ENCODE measurements at places on chromosomes 7 and 10.
A peak's percentile ranks its signal among the peaks of the same experiment; 100 is the strongest.

DNA sequence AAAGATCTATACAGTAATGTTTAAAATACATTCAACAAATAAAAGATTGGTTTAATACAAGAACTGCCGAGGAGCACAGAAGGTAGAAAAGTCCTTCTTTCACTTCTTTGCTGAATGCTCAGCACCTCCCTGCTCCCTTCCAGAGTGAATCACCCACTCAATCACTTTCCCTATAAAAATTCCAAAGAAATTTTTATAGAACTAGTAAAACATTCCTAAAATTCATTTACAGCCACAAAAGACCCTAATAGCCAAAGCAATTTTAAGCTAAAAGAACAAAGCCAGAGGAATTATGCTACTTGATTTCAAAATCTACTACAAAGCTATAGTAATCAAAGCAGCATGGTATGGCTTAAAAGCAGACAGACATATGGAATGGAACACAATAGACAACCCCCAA, 320.9 kb downstream of the PCLO start:
- DNase-seq, result peak; percentile 4

DNA sequence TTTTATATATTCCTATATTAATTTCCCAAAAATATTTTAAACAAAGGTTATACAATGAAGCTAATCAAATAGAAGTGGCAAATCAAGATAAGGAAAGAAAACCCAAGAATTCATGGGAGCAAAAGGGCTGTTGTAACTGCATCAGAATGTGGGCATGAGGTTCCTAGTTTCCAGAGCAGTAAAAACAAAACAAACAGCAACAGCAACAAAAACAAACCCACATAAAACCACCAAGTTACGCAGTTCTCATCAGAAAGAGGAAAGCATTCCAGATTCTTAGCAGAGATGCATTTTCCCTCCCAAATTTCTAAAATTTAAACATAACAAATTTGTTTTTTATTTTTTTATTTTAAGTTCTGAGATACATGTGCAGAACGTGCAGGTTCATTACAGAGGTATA, 34.8 kb upstream of the MSMB start:
- no peak for DNase-seq

- no peak for DNase-seq
Measured at GRCh38 chr10:113153493-113154102, 203.6 kb downstream of the TCF7L2 start.

- no peak for DNase-seq
Measured at GRCh38 chr7:29140873-29141468, 5.4 kb downstream of the CPVL start.

DNA sequence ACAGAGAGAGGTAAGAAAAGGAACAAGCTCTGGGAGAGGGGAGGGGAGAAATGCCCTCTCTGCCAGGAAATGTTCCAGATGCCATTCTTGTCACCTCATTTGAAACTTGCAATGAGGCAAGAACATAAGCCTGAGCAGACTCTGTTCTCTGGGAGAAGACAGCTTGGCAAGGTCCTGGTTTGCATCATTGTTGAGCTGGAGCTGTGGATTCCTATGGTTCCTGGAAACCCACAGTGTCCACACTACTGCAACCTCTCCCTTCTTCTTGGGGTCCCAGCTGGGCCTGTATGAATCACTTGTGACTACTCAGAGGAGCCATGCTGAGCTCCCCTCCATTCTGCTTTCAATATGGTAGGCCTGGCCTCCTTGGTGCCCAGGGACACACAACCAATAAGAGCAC, 60.8 kb upstream of the HECTD2 start:
- DNase-seq, result peak; percentile 83

- no peak for DNase-seq
Measured at GRCh38 chr10:61108915-61109314, 164.9 kb upstream of the RHOBTB1 start.

GRCh38 chr10:104233817-104234216, 1.7 kb upstream of the CFAP43 start:
- DNase-seq, result no peak

DNA sequence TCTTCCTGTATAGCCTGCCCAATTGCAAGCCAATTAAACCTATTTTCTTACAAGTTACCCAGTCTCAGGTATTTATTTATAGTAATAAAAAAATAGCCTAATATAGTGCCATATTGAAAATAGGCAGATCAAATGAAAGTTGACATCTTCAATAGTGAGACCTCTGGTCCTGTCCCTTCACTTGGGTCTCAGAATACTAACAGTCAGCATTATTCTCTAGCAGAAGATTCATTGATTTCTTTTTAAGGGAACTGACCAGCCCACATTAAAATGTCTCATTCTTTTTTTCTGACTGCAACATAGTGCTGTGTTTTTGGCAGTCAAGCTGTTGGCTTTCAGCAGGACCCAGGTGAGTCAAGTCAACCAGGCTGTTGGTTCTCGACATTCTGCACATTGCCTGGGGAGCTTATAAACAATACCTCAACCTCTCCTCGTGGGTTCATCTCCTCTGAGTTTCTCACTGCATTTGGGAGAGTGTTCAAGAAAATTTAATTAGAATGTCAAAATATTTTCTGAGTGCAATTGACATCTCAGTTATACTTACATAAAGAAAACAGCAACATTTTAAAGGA, 109.8 kb downstream of the MKX start:
- DNase-seq, result no peak

GRCh38 chr7:55475855-55476803, 96.2 kb downstream of the VOPP1 start:
- DNase-seq, result peak; percentile 52

DNA sequence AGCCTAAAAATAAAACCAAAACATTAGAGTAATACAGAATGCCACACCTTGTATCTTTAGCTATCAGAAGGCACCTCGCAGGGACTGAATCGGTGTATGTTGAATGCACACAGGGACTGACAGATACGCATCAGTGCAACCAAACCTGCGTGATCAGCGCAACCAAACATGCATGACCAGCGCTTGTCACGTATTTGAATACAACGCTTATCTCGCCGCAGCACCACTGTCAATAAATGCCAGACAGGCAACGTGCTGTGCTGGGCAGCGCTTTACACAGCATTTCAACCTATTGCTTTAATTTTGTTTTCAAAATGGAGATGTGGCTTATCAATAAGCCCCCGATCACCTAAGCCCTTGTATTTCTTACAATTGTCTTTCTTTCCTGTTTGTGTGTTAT, 242.4 kb downstream of the SFMBT2 start:
- no peak for DNase-seq

GRCh38 chr7:99994819-99995218, 19.0 kb upstream of the AZGP1 start:
- DNase-seq, result no peak

DNA sequence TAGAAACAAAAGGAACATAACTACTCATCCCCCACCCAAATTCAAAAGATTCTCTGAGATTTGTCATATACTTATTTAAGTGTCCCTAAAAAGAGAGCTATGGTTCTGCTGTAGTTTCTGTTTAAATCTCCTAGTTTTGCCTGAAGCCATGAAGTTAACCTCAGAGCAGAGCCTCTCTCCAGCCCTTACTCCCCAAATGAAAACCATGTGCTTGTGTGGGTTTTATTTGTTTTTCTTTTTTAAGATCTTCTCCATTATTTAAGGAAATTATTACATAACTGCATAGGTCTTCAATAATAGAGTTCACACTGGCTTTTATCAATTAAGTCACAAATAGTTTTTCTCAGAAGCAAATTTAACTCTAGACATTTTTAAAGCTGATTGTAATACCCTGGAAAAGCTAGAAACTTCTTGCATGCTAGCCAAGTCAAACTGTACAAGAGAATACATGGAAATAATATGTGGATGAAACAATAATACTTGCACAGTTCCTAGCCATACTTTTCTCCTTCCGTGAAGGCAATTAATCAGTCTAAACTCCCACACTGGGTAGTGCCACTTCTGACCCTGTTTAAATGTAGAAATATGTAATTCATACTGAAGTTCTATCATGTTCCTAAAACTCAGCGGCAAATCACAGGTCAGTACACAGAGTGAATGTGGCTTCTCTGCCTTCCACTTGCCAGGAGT, 579.7 kb downstream of the SUGCT start:
- DNase-seq, result no peak

DNA sequence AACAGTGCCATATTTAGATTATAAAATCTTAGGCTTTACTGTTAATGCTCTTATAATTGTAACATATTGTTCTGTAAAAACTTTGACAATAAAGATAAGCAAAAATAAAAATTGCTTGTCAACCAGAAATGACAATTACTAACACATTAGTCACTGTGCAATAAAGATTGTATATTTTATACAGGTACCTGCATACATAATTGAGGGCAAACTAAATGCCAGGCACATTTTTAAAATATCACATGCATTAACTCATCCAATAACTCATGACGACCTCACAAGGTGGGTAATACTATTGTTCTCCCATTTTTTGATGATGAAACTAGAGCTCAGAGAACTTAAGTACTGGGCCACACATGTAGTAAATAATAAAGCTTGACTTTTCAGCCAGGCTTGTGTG, 1020.2 kb upstream of the C7orf33 start:
- DNase-seq, result no peak

- DNase-seq, result no peak
Measured at GRCh38 chr7:11437994-11438393, 394.0 kb downstream of the THSD7A start.

- DNase-seq, result no peak
Measured at GRCh38 chr10:64798297-64798696, 1277.1 kb downstream of the REEP3 start.

GRCh38 chr10:32489901-32490300, 44.0 kb downstream of the CCDC7 start:
- DNase-seq, result no peak

All from GM04504 (cell line).